CD4-positive, alpha-beta T cell treated with Interleukin-6 at 100 ng/mL for 8 hours (primary cell): ENCODE measurements at places on chromosomes 4 and X.

- no peak for DNase-seq
Measured at GRCh38 chr4:42638993-42639392, 17.9 kb downstream of the ATP8A1 start.

DNA sequence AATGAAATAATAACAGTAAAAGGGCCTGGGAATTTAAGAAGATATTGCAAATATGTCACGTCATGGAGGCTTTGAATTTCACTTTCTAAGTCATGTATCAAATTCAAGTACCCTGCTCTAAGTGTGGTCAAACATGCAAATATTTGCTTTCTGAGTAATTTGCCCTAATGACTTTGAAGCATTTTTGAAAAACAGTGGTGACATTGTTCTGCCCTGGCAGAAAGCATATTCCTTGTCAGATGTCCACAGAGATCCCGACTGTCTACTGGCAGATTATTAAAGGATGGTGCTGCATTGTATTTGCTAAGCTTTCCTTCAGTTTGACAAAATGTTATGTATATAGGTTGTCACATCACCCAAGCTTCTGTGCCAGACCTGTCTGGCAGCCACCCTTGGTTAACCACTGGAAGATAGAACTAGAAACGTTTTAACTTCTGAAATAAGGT is 92.5 kb downstream of the ANK2 start:
- DNase-seq = no peak

GRCh38 chr4:46886711-46887110 is 22.3 kb downstream of the COX7B2 start:
- DNase-seq = no peak

- no peak for DNase-seq
Measured at GRCh38 chr4:95272036-95272435, 276.7 kb downstream of the UNC5C start.

- no peak for DNase-seq
Measured at GRCh38 chr4:120922381-120923206, at the start of gene PRDM5. PRDM5 (minus strand) TSS chr4:120922726; CDS start chr4:120922608, 118 bp downstream.
